ENCODE measurements at places on chromosomes 2 and 18.

- no peak for DNase-seq
Measured at GRCh38 chr2:231332388-231332787, 63.1 kb upstream of the B3GNT7 start.

- DNase-seq, result no peak
Measured at GRCh38 chr2:233973786-233974185, 56.6 kb downstream of the TRPM8 start.

- no peak for DNase-seq
Measured at GRCh38 chr2:110804915-110805314, 72.5 kb downstream of the ACOXL start.

- DNase-seq, result no peak
Measured at GRCh38 chr2:149586898-149587219, 716 bp downstream of the MMADHC start.

- DNase-seq, result no peak
Measured at GRCh38 chr2:217706095-217706494, 296.7 kb downstream of the TNS1 start.

DNA sequence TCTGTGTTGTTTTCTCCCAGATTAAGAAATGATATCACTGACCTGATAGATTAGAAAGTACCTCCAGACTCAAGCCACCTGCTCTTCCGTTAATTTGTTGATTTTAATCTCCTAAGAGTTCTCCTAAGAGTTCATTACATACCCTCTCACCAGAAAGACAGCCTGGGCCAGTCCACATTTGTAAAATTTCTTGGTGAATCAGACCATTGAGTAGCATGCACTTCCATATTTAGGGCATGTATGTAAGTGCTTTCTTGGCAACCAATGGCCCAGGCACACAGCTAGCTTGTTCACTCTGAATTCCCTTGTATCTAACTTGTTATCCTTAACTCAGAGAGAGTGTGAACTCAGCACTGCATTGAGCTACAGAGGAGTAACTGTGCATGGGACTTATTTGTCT is 158.1 kb upstream of the ACAA2 start:
- DNase-seq, result no peak

- no peak for DNase-seq
Measured at GRCh38 chr2:98072442-98072841, 14.5 kb upstream of the VWA3B start.

GRCh38 chr2:62178741-62179271 is 17.1 kb upstream of the B3GNT2 start:
- DNase-seq, result no peak

- DNase-seq, result no peak
Measured at GRCh38 chr2:120441744-120442471, 96.0 kb downstream of the INHBB start.

- DNase-seq, result no peak
Measured at GRCh38 chr2:237754182-237754581, 44.4 kb upstream of the RBM44 start.

GRCh38 chr2:168751104-168751740 is 51.2 kb upstream of the NOSTRIN start:
- no peak for DNase-seq

- DNase-seq, result no peak
Measured at GRCh38 chr18:75205514-75206132, 3.3 kb downstream of the PTGR3 start.

DNA sequence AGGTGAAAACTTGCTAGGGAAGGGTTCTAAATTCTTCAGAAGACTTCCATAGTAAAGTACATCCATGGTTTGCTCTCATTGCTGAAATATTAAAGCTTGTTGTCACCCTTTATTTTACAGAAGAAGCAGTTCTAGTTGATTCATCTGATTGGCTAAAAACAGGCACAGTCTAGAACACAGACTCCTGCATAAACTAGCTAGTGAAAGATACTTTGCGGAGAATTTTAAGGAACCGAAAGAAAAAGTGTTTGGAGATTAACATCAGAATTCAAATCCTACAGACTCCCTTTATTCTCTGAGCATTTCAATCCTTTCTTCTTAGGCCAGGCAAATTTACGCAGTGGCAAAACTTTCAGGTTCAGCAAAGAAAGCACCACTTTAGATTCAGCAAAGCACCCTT is 1076.5 kb upstream of the ZEB2 start:
- DNase-seq, result no peak

- peak; percentile 41 for DNase-seq
Measured at GRCh38 chr18:59029663-59030429, 109.8 kb upstream of the SEC11C start.

- no peak for DNase-seq
Measured at GRCh38 chr2:181836583-181836982, 54.9 kb upstream of the ITPRID2 start.

- DNase-seq, result no peak
Measured at GRCh38 chr2:102229141-102229769, 42.4 kb downstream of the IL1RL2 start.

DNA sequence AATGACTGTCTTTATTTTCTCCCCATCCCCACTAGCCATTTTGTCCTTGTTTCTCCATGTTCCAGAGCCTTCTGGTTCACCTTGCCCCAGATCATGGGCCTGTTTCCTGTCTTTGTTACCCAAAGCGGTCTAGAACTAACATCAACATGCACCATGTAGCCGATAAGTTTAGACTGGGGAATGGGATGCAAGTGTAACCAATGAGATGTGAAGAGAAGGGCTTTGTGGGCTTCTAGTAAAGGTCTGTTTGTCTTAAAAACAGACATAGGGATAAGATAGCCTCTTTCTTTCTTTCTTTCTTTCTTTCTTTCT is 25.7 kb downstream of the INPP5D start:
- no peak for DNase-seq

GRCh38 chr2:127906206-127906926 is 20.6 kb upstream of the AMMECR1L start:
- peak; percentile 18 for DNase-seq

DNA sequence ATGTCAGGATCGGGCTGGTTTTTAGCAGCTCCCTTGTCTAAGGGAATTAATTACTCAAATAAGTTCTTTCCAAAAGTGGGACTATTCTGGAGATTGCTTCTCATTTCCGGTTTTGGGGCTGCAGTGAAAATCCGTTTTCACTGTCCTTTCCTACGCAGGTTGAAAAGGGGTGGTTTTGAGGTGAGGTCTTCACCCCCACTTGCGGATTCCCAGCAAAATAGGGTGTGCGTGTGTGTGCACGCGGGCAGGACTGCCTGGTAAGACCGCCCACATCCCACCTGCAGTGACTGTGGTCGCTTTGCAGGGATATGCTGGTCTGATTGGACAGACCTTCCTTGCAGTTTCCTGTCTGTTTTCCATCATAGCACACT is 472 bp upstream of the PLEKHM3 start:
- DNase-seq, result peak; percentile 44

- DNase-seq, result no peak
Measured at GRCh38 chr18:42564761-42565160, 550.7 kb downstream of the RIT2 start.

GRCh38 chr2:20281876-20282275 is 56.9 kb upstream of the SDC1 start:
- DNase-seq, result no peak

DNA sequence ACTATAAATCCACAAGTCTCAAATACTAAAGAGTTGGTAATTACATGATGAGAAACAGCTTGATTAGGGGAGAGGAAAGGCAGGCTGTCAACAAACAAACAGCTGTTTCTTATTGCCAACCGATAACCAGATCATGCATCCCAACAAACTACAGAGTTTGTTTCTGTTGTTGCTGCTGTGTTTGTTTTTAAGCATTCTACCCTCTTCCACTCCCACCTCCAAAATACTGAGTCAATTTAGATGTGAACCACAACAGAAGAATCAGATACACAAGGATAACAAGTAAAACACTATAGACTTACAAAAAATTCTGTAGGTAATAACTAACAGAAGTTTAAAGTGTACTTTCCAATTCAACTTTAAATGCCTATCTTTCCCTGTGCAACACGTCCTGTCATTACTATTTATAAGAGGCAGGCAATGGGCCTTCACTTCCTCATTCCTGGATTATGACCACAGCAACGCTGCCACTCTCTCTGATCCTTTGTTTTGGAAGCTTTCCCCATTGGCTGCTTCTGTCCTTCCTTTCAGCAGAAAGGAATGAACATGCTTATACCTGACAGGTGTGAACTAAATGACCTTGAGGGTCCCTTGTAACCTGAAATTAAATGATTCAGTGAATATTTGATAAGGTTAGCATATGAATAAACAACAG is 152.0 kb downstream of the SRBD1 start:
- DNase-seq, result no peak

- DNase-seq, result no peak
Measured at GRCh38 chr2:2570871-2571270, 239.8 kb upstream of the MYT1L start.

DNA sequence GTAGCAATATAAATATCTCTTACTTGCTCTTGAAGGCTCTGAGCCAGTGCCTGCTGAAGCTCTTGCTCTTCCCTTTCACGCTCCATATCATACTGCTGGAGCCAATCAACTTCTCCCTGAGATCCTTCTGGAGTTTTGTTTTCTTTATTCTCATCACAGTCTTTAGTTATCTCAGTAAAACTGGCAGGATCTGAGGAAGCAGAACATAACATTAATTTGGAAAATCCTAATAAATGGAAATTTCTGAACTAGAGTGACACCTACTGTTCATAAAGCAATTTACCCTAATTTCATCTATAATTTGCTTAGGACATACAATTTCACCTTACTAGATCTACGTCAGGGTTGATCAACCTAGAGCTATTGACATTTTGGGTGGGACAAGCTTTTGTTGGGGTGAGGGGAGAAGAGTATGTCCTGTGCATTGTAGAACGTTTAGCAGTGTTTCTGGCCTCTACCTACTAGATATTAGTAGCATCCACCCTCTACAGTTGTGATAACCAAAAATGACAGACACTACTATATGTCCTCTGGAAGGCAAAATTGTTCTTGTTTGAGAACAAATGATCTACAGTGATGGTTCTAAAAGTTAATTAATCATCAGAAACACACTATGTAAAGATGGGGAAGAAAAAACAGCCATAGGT is 47.2 kb downstream of the VIL1 start:
- DNase-seq, result no peak

DNA sequence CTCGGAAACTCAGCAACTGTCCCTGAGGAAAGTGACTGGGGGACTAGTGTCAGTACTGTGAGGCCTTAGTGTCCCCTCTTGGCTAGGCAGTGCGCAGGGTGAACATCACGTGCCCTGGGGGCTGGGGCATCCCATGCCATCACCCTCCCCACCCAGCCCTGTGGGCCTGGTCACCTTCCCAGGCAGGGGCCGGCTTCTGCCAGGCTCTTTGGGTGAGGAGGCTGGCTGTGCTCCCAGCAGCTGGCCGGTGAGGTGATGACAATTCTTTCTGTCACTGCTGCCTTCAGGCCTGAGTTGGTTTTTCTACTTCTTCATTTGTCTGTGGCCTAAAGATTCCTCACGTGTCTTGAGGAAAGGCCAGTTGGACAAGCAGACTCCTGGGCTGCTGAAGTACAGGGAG is 180.8 kb downstream of the KLHL29 start:
- DNase-seq, result no peak

DNA sequence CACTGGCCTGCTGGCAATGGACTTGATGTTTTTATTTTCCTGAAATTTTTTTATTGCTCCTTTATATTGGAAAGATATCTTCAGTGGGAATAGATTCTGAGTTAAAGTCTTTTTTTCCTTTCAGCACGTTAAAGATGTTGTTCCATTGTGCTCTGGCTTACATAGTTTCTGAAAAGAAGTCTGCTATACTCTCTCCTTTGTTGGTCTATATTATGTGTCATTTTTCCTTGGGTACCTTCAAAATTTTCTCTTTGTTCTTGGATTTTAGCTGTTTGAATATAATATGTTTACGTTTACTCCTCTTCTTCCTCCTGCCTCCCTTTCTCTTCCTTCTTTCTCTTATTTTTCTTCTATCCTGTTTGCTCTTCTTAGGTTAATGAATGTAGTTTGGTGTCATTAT is 105.5 kb downstream of the CAPN13 start:
- no peak for DNase-seq

DNA sequence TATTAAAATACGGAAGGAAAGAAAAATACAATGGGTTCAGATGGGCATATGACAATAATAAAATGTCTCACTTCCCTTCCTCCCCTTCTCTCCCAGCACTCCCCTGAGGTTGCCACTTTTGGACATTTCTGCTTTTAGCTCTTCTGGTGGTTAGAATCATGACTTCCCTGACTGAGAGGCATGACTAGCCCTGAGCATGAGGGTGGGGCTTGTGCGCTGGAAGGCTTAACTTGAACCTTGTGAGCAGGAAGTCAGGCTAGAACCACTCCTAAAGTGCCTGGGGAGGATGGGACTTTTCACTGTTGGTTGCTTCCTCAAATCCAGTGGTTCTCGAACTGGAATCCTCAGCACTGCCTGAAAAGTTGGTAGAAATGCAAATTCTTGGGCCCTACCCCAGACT is 19.7 kb upstream of the ARHGAP25 start:
- no peak for DNase-seq

GRCh38 chr2:86372641-86373502 is 35.4 kb upstream of the REEP1 start:
- DNase-seq, result no peak

- DNase-seq, result peak; percentile 70
Measured at GRCh38 chr18:58781627-58782194, 83.0 kb upstream of the ZNF532 start.

Measured in caudate nucleus (tissue), 63 donors.